IPS DF 19.7 (cell line): ENCODE measurements at places on chromosomes 4 and X.

DNA sequence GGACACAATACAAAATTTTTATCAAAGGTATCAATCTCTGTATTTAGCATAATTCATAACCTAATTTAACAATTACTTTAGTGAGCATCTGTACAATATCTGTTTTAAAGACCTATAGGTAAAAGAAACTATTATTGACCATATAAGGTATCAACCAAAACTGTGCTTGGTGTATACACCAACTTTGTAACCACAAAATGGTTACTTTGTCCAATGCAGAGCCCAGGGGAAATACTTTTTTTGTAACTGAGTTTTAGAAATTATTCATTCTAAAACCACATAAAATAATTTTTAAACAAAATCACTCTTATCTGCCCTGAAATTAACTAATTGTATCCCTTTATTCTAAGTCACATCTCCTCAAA lies 5.0 kb downstream of the CXXC4 start:
- DNase-seq = no peak

- DNase-seq = no peak
Measured at GRCh38 chrX:102899940-102900916, 36.8 kb upstream of the RAB40AL start.

- DNase-seq = no peak
Measured at GRCh38 chr4:151841107-151841506, 80.3 kb upstream of the GATB start.

DNA sequence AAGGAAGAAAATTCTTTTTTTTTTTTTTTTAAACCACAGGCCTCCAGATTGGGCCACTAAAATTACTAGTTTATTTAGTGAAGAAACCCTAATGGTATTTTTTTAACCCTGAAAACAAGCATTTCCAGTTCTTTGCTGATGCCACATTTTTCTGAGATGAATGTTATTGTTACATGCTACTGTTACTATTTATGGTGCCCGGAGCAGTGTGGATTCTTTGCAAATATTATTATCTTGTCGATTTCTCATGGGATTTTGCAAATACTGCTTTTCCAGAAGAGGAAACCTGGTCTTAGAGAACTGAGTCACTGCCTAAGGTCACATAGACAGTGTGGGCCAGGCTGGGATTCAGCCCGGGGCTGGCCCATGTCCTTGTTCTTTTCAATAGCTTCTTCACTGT lies 8.7 kb upstream of the ALAS2 start:
- no peak for DNase-seq

DNA sequence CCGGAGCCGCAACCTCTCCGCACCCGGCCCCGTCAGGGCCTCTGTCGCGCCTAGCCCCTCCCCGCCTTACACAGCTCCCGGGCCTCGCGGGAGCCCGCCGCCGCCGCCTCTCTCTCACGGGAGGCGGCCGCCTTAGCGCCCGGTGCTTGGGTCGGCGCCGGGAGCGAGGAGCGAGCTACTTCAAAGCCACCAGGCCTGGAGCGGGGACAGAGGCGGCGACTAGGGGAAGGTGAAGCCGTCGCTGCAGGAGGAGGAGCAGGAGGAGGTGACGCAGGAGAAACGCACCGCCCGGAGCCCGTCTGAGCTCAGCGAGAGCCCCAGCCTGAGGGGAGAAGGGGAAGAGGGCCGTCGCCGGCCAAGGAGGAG lies 250 bp downstream of the USP9X start:
- no peak for DNase-seq

DNA sequence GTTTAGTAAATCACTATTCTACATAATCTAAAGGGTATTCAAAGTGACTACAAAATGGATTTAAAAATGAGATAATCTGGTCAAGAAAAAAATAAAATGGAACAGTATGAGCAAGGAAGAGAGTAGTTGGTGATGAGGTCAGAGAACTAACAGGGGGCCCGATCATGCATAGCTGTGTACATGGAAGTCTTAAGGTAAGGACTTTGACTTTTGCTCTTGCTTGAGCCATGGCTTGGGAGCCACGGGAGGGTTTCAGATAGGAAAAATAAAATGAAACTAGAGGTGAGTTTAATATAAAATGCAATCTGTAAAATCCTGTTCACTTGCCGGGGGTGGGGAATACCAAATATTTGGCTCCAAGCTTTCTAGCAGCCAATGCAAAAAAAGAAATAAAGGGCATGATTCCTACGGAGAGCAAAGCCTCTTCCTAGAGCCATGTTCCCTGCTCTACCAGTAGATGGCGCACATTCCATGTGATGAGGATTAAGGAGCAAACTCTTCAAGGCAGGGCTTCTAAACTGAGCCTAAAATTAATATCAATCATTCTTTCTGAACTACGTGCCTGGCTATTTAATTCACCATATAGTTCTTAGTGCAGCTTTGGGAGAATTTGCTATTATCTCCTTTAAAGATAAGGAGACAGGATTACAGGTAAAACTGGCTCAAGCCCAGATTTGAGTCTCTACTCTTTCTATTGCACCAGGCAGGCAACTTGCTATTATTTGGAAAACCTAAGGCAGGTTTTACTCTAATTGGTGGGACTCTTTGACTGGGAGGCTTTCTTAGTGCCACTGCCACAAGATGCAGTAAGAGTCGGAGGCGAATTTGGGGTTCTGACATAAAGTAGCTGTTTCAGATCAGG lies 6.8 kb upstream of the CLCN5 start:
- no peak for DNase-seq

- no peak for DNase-seq
Measured at GRCh38 chr4:88143504-88143903, 14.9 kb downstream of the ABCG2 start.

DNA sequence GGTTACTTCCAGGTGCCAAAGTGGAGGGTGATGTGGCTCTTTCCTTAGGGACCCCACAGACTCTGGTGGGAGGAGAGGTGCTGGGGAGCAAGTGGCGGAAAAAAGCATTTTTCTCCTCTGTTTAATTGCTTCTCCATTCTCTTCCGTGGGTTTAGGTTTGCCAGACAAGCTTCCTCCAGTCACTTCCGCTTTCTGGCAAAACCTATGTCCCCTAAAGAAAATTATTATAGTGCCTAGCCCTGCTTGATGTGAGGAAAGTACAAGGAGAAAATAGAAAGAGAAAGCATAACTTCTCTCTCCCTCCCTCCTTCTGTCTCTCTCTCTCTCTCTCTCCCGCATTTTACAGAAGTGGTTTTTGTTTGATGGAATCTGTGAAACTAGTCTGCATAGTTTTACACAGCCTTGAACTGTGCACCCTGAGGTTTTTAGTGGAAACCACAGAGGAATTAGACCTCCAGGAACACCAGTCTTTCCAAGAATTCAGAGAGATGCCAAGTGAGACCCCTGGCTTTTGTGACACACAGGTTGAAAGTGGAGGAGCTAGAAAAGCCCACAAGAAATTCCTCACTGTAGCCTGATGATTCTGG lies 231.1 kb upstream of the ANXA3 start:
- no peak for DNase-seq

DNA sequence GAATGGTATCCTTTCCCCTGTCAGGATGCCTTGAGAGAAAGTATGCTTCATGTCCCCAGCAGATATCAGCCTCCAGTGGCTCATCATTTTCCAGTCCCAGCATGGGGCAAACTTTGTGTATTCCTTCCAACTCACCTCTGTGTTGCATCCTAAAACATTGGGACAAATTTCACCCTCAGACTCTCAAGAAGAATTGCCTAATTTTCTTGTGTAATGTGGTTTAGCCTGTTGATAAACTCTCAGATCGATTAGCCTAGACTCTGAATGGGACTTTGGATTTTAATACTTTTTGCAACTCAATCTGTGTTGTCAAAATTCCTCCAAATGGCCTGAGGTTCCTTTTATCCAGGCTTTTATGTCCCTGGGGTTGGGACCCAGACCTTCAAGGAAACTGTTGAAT lies 805.3 kb downstream of the C4orf33 start:
- DNase-seq = no peak

GRCh38 chr4:89992744-89993143 lies 98.1 kb downstream of the MMRN1 start:
- DNase-seq = no peak

GRCh38 chrX:132876523-132877338 lies 81.7 kb downstream of the HS6ST2 start:
- no peak for DNase-seq

GRCh38 chr4:93994175-93994994 lies 165.8 kb downstream of the ATOH1 start:
- no peak for DNase-seq

DNA sequence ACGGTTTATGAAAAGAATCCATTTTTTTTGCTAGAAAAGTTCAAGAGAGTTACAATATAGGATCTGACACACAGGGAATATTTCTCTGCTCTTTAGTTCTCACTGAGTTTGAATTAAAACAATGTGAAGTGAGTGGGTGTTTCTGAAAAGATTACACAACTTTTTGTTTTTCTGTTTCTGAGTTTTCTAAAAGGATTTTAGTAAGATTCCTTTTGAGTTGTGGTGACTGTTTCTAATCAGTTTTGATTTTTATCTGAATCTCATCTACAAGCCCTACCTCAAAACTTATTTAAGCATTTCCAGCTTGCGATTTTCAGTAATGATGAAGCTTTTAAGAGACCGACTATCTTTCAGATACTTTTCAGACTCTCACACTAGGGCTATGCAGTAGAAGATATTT lies 141.7 kb downstream of the GPAT3 start:
- DNase-seq = no peak

DNA sequence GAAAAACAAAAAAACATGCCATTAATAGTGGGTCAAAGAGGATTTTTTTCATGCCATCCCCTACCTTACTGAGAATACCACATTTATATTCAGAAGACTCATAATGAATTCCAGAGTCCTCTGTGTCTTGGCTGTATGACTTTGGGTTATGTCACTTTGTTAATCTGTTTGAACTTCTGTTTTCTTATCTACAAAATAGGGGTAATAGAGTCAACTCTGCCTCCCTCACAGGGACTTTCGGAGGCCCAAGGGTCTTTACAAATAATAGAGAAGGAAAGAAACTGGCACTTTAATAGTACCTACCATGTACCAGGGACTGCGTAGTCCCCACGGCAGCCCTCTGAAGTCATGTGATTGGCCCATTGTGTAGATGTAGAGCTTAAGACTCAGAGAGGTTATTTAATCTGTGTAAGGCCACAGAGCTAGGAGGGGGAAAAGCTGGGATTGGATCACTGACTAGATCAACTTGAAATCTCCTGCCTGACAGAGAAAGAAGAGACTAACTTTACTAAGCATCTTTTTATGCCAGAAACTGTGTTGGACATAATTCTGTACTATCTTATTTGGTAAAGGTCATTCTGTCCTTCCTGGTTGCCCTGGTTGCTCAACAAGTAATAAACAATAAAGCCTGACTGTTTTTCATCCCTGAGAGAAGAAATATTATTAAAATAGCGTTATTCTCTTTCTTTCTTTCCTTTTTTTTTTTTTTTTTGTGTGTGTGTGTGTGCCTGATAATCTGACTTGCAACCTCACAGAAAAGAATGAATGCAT lies 59.6 kb downstream of the NFKB1 start:
- no peak for DNase-seq

GRCh38 chr4:150583287-150584110 lies 1.5 kb downstream of the MAB21L2 start:
- DNase-seq = no peak

GRCh38 chr4:116926631-116927295 lies 158.6 kb downstream of the TRAM1L1 start:
- DNase-seq = no peak

DNA sequence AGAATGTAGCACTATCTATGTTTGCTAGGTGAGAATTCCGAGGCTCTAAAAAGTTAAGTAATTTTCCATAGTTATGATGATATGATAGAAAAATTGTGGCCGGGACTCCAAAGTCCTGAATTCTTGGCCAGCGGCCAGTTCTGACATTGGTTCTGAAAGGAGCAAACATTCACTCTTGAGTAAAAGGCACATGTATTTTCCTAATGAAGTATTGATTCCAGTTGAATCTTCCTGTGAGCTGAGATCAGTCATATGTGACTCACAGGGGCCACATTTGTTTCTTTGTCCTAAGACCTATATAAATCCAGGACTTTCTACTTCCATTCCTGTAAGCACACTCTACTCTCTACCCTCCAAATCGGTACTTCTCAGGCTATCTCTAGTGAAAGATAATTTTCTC lies 349.9 kb downstream of the BMPR1B start:
- no peak for DNase-seq

DNA sequence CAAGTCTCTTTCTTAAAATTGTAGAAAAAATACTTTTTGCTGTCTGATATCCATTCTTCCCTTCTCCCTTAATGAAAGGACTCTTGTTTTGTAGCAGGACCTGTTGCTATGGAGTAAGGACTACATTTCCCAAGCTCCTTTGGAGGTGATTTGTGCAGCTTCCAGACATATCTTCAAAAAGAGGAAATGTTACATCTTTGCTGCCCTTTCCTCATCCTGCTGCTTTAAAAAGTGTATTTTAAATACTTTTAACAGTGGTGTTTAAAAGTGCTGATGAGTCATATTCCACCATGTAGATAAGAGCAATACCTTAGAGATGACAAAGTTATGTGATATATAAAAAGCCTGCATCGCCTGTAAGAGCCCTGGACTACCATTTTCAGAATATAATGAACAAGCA lies 98.7 kb downstream of the CFAP299 start:
- DNase-seq = no peak

DNA sequence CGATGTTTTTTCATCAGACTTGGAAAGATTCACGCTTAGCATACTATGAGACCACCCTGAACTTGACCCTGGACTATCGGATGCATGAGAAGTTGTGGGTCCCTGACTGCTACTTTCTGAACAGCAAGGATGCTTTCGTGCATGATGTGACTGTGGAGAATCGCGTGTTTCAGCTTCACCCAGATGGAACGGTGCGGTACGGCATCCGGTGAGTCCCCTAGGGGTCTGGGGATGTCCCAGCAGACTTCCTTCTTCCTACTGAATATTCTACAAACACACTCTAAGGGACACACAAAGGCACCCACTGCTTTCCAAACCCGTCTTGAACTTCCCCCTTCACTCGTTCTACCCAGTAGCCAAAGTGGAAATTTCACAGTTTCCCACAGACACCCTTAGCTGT lies 9.3 kb downstream of the GABRQ start:
- DNase-seq = no peak

GRCh38 chrX:148573119-148573518 lies 72.7 kb downstream of the AFF2 start:
- DNase-seq = no peak

DNA sequence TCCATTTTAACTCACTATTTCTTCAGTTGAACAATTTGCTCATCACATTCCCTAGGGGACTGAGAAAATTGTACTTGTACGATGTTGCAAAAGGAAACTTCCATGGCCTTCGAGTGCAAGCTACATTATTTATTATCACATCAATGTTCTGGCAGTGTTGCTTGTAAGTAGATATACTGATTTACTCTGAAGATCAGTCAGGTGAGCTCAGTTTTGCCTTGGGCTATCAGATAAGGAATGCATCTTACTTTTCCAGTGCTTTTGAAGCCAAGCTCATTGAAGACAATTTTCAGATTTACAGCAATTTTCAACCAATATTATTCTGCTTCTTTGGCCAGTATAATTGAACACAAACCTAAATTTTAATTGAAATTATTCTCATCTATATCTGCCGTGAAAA lies 1296.9 kb downstream of the RAPGEF2 start:
- DNase-seq = no peak
